ENCODE measurements at places on chromosomes 7 and 10.
A peak's percentile ranks its signal among the peaks of the same experiment; 100 is the strongest.

- DNase-seq, result peak; percentile 12
These were observed 55.7 kb upstream of the COL1A2 start for GRCh38 chr7:94338921-94339371.

GRCh38 chr7:99605527-99605926 lies 7.5 kb downstream of the TMEM225B start:
- no peak for DNase-seq

DNA sequence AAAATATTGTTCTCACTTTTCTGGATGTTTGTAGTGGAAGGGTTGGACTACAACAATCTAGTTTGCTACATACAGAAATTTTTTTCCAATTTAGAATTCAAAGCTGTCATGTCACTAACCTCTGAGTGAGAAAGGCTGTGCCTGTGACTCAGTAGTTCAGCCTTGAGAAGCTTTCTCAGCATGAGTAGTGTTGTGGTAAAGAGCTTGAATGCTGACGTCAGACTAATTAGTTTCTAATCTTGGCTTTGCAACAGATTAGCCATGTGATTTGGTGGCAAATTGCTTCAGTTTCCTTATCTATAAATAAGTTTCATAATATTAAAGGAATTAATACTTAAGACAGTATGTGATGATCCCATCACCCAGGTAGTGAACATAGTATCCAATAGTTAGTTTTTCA lies 83.8 kb downstream of the ABCA13 start:
- peak; percentile 43 for DNase-seq

- no peak for DNase-seq
These were observed 61.7 kb downstream of the VOPP1 start for GRCh38 chr7:55510621-55511020.

- DNase-seq, result no peak
These were observed 18.7 kb upstream of the SLF2 start for GRCh38 chr10:100894033-100894432.

DNA sequence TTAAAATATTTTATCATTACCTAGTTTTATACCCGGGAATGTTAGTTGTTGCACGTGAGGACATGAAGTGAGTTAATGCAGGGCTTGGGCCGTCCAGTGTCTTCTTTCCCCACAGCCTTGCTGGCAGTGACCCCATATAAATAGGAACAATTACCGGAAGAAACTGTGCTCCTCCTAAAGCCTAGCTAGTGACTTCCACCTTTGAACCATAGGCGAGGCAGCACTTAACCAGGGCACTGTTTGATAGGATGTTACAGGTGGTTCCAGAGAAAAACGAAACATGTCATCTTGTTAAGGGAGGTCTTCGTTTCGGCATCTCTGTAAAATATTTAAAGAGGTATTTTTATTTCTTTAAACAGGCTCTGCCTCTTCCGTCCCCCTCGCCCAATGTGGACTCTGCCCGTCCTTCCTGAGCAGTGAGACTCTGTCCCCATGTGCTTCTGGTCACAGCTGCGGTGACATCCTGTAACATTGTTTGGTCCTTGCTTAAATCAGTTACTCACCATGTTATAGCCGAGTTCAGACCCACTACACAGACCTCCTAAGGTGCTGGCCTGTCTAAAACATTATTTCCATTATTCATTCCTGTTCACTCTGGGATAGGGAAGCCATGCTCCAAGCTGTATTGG lies 145.6 kb downstream of the MGMT start:
- DNase-seq, result no peak

DNA sequence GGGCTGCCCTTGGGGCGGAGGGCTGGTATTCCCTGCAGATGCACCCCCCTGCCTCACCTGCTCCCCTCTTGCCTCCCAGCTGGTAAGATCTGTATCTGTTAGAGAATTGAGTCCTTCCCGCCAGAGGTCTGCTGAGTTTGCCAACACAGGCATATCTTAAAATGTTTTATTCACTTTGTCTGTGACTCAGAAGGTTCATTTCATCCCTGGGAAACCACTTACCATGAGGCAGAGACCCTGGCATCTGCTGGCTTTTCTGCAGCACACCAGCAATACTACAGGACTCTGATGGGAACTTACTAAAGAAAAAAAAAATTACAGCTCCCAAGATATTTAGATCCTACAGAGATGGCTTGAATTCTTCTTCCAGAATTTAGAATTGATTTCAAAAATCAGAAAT lies 131.3 kb downstream of the PLPP4 start:
- DNase-seq, result peak; percentile 12

- no peak for DNase-seq
These were observed 186.8 kb downstream of the CELF2 start for GRCh38 chr10:11204351-11204942.

- DNase-seq, result no peak
These were observed 262.4 kb downstream of the CDK14 start for GRCh38 chr7:90858546-90858945.

DNA sequence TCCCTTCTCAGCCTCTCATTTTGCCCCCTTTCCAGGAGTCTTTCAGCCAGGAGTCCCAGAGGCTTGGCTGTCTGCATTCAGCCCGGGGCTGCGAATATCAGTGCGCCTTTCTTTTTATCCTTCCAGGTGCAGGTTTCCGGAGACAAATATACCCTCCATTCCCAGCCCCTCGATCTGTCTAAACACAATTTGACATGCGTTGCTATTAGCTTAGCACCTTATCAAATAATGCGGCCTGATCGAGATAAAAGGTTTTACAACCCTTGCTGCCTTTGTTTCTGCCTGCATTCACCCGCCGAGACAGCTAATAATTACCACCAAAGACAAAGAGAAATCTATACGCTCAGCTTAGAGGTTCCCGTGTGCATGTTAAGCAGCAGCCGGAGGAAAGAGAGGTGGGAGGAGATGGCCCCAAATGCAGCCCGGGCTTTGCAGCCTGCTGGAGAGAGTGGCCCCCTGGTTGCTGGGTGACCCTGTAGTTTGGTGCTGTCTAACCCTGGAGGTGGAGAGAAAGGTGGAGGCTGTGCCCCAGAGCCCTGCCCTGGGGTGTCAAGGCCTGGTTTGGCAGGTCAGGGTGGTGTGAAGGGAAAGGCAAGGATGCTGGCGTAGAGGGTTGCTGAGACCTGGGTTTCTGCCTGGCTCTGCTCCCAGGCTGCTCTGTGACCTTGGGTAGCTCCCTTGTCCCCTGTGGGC lies 185.3 kb downstream of the RPS24 start:
- no peak for DNase-seq

DNA sequence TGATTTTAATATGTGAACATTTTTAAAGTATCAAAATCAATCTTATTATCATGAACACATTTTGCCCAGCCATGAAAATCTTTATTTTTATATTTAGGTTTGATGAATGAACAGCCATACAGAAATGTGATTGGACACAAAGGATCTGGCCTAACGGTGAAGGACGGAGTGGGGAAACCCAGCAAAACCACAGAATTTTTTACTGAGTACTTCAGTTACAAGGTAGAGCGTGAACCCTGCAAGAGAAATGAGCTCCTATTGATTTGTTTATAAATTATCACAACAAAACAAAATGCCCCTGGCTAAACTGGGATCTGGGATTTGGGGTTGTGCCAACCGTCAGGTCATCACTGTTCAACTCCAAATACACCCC lies 118.8 kb downstream of the JAZF1 start:
- DNase-seq, result no peak

- peak; percentile 97 for DNase-seq
These were observed at the start of gene SERPINE1 for GRCh38 chr7:101126651-101127459. TSS of gene SERPINE1 (plus strand) at chr7:101127104. CDS start at chr7:101128394, 1,290 bp downstream.

DNA sequence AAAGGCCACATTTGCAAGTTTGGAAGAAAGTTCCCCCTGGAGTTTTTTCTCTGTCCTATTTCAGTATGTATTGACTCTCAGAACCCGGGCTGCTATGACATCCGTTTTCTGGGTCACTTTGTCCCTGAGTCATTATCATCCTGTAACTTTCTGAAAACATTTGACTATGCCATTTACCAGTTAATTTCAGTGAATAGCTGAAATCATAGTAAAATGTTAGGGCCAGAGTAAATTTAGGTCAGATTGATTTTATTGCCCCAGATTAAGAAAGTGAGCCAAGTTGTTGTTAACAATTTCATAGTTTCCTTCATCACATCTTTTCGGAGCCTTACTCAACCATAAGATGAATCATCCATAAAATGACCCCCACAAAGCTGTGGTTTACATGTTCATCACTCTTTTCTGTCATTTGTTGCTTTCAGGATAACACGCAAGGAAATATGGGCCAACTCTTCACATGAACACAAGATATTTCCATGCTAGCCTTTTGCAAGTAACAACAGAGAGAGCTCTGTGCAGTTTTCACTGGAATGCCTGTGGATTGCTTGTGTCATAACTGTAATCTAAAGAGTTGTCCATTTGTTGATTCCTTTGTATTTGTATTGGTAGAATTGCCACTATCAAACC lies 3.9 kb upstream of the MACC1 start:
- peak; percentile 95 for DNase-seq

- no peak for DNase-seq
These were observed 43.6 kb downstream of the PARP12 start for GRCh38 chr7:140019172-140019571.

DNA sequence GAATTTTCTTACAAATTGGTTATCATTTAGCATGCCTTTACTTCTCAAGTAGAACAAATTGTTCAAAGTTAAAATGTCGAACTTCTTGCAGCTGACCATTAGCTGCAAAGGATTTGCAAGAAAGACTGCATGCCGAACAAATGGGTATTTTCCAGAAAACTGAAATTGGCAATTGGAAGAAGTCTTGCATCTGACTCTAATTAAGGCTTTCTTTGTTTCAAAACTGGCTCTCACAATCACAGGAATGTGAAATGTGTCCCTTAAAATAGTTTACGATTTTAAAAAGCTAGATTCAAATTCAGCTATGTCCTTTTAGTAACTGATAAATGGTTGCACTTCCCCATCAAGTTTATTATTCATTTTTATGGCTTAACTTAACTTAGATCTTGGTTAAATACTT lies 207.9 kb downstream of the ARL4A start:
- no peak for DNase-seq

- DNase-seq, result no peak
These were observed 54.7 kb downstream of the BRAF start for GRCh38 chr7:140870003-140870402.

DNA sequence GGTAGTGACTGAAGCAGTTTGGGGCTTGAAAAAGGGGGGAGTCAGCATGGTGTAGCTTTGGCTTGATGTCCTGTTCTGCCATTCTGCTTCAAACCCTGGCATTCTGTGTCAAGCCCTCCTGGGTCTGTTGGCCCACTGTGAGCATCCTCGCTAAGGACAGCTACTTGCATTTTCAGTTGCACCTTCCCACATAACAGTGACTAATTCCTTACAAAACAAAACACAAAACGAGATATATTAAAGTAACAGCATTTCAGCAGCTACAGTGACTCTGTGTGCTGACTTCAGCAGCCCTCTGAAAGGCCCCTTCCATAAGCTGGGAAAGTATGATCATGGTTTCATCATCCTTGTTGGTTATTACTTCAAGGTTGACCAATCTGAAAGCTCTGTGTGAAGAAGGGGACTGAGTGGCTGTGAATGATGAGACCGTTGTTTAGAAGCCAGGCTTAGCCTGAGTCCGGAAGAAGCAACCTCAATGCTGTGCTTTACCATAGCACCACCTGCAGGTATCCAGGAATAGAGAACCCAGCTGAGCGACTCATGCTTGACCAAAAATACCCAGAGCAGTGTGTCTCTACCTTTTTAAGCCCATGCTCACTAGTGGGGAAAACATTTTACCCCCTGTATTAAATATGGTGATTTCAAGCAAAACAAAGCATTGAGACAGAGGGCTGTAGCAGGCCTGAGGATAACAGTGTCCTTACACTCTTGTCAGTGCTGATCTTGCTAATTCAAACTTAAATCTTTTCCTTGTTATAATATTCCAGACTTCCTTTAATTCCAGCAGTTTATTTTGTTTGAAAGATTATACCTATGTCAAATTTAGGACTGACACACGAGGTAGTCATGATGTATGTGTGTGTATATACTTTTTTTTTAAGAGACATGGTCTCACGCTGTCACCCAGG lies 42.6 kb upstream of the CC2D2B start:
- peak; percentile 4 for DNase-seq
